H4 (cell line): ENCODE measurements at places on chromosomes 5 and 9.

DNA sequence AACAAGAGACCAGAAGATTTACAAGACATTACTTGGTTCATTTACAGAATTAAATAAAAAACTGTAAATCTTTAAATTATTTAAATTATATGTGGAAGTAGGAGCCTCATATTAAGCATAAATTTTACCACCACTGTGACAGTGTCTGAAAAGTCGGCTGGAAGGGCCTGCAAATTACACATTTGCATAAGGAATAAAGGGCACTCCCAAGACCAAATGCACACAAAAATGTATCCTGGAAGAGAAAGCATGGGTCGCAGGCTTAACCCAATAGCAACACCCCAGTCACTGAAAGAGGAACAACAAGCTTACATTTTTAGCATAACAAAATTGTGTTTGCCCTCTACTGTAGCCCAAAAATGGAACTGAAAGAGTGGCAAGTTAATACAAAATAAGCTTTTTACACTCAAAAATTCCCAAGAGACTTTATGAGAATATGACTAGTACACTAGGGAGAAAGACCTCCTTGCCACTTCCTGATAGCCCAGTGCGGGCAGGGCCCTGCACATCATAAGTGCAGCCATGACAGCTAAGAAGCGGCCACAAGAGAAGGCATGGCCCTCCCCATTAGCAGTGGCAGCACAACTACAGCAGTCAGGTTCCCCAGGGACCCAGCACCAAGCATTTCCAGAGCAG lies 482.0 kb downstream of the DTWD2 start:
- no peak for DNase-seq

DNA sequence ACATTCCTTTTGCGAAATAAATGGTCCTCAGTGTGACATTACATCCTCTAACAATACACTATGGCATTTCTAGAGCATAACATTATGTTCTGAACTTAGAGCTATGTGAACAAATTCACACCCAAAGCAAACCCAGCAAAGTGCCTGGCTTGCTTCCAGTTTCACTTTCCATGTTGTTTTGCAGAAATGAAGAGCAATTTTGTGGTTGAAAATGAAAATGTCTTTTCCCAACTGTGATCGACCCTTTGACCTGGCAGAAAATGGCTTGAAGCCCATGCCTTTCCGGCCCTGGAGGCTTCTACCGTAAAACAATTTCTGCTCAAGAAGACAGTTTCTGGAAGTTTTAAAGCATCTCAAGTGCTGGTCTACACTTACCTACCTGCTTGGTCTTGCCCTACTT lies 344.7 kb upstream of the RGMB start:
- peak; percentile 23 for DNase-seq

DNA sequence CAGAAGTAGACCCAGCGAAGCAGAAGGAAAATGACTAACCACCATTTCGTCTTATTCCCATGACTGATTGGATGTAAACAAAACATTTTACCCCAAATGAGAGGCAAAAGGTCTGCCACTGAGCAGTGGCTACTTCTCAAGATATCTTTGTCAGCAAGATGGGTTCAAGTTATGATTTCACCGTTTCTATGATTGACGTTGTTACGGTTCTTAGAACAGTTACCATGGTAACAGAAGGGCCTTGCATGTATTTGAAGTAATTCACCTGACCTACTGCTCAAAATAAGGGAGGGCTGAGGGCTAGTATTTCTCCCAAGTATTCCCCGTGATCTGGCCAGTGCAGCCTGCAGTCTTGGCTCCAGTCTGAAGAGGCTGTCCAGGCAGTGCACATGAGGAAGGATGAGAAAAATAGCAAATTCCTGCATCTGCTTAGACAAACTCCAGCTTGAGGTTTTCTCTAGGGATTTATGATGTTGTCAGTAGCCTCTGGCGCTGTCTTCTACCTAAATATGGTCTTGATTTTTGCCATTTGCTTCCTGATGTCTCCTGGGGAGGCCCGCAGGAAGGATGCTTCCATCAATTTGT lies 372.7 kb downstream of the TMEM38B start:
- no peak for DNase-seq

GRCh38 chr5:67093279-67093678 lies 103.3 kb downstream of the CD180 start:
- no peak for DNase-seq

- DNase-seq: no peak
Measured at GRCh38 chr5:44246986-44247385, 142.2 kb downstream of the FGF10 start.

DNA sequence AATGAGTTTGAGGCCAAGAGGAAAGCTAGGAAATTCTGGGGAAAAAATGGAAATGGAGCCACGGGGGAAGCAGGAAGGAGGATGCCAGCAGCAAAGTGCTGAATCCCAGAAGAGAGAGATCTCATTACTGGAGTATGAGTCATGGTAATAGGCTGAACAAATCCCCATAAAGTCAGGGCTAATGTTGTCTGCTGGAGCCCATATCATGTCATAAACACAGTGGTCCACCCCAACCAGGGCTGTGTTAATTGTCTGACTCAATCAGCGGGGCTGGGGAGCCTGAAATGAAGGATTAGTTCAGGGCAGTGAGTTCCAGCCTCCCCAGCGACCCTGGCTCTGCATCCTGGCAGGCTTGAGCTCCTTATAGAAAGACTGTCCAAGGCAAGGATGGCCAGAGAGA lies 68.8 kb downstream of the TLR4 start:
- peak; percentile 80 for DNase-seq

DNA sequence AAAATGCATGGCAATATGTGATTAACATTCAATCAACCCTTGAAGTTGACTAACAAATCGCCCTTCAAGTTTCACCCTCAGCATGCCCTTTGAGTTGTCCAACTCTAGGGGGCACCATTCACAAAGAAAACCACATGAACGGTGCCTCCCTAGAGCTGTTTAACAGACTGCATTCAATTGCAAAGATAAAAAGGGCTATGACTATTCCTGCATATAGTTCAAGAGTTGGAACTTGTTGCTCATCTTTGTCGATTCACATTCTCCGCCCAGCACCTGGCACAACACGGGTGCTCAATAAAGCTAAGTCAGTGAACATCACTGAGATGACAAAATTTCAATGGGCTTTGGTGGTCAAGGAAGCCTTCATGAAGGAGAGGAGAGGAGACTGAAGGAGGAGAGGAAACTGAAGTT lies 69.6 kb upstream of the SLC30A5 start:
- peak; percentile 56 for DNase-seq

GRCh38 chr5:161167016-161167767 lies 315.2 kb upstream of the ATP10B start:
- peak; percentile 5 for DNase-seq

DNA sequence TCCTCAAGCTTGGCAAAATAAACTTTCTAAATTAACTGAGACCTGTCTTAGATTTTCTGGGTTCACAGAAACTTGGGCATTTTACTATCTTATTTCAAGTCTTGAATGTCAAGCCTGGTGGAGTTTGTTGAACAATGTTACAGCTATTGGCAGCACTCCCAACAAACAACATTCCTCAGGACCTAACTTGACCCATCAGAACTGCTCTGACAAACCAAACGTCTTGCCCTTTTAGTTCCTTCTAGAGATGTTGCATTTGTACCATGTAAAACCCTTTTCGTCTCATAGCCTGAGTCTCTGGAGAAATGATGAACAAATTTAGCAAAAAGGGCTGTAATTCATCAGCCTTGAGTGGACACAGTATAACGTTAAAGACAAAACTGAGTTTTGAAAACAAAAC lies 51.1 kb downstream of the GNA14 start:
- DNase-seq: no peak

DNA sequence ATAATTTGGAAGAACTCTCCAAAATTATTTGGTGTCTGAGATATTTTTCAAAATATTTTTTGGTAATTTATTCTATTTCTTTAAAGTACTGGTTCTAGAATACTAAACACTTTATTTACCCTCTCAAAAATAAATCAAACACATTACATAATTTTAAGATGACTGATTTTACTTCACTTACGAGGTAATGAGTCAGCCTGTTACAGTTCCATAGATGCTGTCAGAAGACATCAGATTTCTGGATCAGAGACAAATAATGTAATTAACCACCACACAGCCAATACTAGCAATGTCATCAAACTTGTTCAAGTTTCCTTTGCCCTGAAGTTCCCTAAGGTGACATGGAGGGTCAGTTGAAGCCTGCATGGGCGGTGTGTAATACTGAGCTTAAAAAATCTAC lies 106.1 kb upstream of the CDH9 start:
- DNase-seq: no peak

GRCh38 chr9:114053246-114054005 lies 24.7 kb downstream of the AMBP start:
- no peak for DNase-seq

DNA sequence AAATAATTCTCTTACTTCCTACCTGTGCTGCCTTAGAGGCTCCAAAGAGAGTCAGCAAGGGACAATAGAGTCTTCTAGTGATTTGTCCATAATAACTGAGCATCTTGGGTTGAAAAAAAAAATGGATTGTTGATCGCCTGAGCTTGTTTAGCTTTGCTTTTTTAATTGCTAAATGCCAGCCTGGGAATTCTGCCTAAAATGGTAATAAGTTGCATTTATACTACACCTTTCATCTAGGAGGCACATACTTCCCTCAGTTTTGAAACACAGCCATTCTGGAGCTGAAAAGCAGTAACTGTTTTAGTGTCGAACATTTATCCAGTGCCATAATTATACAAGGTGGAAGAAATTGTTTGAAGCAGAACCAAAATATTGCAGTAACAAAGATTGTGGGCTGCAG lies 421.3 kb downstream of the CAAP1 start:
- DNase-seq: no peak

DNA sequence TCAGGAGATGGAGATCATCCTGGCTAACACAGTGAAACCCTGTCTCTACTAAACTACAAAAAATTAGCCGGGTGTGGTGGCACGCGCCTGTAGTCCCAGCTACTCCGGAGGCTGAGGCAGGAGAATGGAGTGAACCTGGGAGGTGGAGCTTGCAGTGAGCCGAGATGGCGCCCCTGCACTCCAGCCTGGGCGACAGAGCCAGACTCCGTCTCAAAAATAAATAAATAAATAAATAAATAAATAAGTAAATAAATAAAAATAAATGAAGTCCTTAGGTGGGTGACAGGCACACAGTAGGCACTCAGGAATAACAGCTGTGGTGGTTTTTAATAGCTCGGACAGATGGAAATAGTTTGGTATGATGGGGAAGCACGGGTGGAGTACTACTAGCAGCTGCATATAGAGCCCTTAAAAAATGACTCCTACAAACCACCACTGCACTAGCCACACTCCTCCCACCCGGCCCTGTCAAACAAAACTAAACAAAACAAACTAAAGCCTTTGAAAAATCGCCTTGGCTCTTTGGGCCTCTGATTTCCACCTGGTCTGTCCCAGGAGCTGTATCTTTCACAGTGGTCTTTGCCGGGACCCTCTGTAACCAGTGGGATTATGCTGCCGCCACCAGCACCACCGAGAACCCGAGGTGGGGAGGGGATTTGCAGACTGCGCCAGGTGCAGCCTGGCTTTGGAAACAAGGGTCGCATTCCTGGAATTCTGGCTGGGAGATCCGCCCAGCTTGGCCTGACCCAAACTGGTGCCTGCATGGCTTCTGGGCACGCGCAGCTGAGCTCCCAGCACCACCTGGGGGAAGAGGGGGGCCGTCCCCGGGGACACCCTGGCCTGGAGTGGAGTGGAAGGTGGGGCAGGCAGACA lies 5.1 kb upstream of the WDR5 start:
- DNase-seq: no peak

DNA sequence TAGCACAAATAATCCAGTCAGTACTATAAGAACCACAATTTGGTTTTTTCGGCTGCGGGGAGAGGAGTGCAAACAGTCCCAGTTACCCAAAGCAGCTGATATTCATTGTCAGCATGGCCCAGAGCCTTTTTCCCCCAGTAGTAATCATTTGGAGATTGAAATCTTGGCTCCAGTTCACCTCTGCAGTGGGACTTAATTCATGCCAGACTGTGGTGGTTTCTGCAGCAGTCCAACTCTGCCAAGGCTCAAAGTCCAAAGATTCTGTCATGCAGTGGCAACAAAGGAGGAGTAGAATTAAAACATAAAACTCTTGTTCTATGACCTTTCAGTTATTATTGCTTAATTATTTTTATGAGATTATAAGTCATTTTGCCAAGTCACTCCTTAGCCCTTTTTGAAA lies 25.0 kb upstream of the TRIM36 start:
- no peak for DNase-seq

DNA sequence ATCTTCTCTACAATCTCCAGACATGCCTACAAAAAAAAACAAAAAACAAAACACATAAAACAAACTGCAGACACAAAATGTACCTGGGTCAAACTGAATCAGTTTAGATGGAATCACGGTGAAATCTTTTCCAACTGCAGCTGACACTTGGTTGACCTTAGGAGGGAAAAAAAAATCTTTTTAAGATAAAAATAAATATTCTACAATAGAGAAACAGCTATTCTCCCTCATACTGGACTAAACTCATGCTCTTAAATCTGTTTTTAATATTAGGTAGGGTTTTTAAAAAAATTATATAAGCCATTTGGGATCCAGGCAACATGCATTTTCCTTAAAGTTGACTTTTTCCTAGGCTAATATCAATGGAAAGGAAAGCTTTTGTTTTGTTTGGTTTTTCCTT lies 33.8 kb upstream of the CER1 start:
- no peak for DNase-seq

- no peak for DNase-seq
Measured at GRCh38 chr9:21383627-21384026, 1.6 kb downstream of the IFNA2 start.

- DNase-seq: no peak
Measured at GRCh38 chr9:34519321-34520020, 3.3 kb downstream of the ENHO start.

DNA sequence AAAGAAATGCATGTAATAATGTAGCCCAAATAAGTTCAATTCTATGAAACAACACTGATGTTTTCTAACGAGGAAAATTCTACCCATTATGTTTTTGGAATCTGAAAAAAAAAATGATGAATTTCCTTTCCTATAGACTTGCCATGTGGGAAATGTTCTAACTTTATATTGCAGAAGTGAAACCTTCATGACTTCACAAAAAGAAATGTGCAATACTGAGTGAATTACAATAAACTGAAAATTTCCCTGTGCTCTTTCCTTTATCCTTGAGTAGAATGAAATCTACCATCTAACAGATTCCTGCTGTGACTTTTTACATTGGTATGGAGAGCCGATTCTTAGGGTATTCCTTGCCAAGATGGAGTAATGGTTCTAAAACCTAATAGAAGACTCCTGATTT lies 1622.5 kb downstream of the MAT2B start:
- no peak for DNase-seq

DNA sequence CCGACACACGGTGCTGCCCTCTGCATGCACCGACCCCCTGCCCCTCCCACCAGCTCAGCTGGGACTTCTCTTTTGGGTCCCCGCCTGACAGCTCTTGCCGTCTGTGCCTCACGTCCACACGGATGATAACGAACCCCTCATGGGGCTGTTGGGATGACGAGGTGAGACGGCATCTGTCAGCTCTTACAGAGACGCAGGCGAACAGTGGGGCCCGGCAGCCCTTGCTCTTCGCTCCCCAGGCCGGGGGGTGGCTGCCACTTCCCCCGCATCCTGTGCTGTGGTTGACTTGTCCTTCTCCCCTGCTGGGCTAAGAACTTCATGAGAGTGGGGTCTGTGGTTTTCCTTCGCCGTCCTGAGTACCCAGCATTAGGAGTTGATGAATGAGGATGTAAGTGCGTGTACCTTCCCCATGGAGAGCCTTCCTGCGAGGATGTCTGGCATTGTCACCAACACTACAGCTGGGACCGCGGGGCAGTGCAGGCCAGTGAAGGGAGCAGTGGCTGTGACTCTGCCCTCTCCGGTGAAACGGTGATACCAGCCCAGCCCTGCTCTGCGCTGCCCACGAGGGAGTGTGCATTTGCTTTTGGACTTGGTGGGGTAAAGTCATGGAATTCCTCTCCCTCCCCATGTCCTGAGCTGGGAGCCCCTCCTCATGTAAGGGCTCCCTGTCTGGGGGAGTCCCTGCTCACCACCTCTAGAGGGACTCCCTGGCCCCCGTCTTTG lies 23.2 kb downstream of the HK3 start:
- DNase-seq: no peak
